ENCODE measurements at places on chromosomes 5 and 9. TPM values are rescaled to one million over a fixed set of nuclear protein-coding genes. Genes with fewer than 3 reads are reported as not detected.

The GBGT1 gene
- total RNA-seq, result 1.3 TPM

DNA sequence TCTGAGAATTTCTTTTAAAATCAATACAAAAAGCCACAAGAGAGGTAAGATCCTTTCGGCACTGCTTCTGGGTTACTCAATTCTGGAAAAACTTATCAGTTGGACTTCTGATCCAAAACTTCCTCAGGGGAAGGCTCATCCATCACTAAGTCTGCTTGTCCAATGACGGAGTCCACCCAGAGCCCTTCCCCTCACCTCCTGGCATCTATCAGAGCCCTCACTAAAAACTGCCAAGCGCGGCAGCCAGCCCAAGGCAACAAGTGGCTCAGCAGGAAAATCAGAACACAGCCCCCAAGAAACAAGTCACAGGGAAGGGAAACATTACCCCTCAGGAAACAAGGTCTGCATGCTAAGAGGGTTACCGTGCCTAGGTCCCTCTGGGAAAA lies 869 bp upstream of the ESM1 start:
- H3K27me3 ChIP-seq, result no peaks in the 10 kb centered on the region
- H3K4me1 ChIP-seq, result no peaks in the 10 kb centered on the region
- DNase-seq, result no peak

GRCh38 chr5:173800340-173800739 lies 87.8 kb upstream of the CPEB4 start:
- DNase-seq, result no peak
- H3K27me3 ChIP-seq, result no peaks in the 10 kb centered on the region
- H3K4me3 ChIP-seq, result no peak overlapping the region

DNA sequence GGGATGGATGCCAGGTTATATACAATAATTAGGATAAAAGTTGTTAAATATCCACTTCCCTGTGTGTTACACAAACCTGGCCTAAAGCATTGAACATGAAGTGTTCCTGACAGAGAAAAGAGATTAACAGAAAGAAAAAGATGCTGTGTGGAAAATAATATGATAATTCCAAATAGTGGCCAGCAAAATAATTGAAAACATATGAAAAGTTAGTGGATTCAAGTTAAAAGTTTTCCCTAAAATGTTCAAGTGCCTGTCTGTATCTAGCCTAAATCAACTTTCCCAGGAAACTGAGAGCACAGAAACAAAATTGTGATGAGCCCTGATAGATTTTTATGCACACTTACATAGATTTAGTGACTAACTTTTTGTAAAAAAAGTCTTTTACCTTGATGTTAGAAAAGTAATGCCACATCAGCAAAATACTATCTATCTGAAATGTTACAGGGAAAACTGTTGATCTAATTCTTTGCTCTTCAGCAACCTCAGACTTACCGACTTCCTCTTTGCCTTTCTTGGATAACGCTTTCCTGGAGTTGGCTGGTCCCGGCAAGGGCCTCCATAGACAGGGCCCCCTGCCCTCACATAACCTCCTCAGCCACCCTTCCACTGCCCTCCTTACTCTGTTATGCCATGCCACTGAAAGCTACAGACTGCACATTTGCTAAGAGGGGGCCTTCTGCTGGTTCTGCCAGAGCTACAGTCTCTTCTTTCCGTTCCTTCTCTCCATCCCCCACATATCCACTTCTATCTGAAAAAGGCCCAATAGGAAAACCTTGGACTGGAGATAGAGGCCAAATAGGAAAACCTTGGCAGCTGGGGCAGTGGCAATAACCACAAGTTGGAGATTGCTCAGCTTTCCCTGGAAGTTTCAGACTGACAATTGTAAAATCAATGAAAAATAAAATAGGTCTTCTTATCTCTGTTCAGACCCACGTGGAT lies 44.4 kb downstream of the ZNF474 start:
- no peak overlapping the region for H3K4me3 ChIP-seq
- H3K36me3 ChIP-seq, result no peaks in the 10 kb centered on the region
- DNase-seq, result no peak
